ENCODE measurements at places on chromosomes 13 and 19.

DNA sequence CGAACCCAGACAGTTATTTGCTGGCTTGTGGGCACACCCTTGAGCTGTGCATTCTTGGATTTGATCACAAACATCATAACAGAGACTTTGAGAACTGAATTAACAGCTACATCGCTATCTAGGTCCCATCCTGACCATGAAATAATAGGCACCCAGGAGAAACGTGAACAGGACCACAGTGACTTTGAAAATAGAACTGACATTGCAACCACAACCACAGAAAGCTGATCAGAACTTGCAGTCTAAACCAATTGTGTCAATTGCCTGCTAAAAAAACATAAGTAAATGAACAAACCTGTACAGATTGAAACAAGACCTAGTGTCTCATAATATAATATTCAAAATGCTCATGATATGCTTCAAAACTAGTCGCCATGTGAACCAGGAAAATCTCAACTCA lies 18.3 kb upstream of the KATNAL1 start:
- DNase-seq: no peak

- DNase-seq: peak; percentile 90
These were observed at the start of gene MTMR6 for GRCh38 chr13:25286969-25287961. Gene MTMR6, minus strand, starts transcription at chr13:25287488. Its CDS starts 241 bp downstream, at chr13:25287247.

DNA sequence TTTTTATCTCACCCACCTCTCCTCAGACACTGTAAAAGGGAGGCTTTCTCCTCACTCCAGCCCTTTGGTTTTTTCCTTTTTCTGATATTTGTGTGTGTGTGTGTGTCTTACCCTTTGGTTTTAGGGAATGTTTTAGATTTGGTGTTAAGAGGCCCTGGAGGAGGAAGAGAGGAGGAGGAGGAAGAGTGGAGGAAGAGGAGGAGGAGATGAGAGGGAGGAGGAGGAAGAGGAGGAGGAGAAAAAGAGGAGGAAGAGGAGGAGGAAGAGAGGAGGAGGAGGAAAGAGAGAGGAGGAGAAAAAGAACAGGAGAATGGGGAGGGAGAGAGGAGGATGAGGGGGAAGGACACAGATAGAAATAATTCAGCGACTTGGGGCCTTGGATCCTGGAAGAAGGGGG lies 10.5 kb downstream of the KLHL26 start:
- no peak for DNase-seq

GRCh38 chr13:113491418-113491883 lies 940 bp upstream of the DCUN1D2 start:
- DNase-seq: no peak

GRCh38 chr19:30631033-30631370 lies 258.8 kb downstream of the ZNF536 start:
- DNase-seq: no peak

- DNase-seq: no peak
These were observed 3.7 kb upstream of the CADM4 start for GRCh38 chr19:43643326-43643725.

DNA sequence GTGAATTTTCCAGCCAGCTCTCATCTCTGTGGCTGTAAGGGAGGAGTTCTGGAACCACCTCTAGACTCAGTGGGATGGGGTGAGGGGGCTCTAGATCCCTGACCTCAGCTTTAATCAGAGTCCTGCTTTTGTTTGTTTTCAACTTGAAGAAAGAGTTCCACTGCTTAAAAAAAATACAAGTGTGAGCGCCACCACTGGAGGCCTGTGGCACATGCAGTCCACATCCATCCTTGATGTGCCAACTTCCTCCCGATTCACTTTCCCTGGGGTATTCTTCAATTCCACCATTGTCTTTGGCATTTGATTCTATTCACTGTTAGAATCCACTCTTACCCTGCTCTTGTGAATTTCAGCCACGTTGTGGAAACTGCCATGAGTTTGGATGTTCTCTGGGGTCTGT lies 62.4 kb upstream of the GJB6 start:
- no peak for DNase-seq

- no peak for DNase-seq
These were observed 212.8 kb downstream of the FGF9 start for GRCh38 chr13:21883713-21884112.

DNA sequence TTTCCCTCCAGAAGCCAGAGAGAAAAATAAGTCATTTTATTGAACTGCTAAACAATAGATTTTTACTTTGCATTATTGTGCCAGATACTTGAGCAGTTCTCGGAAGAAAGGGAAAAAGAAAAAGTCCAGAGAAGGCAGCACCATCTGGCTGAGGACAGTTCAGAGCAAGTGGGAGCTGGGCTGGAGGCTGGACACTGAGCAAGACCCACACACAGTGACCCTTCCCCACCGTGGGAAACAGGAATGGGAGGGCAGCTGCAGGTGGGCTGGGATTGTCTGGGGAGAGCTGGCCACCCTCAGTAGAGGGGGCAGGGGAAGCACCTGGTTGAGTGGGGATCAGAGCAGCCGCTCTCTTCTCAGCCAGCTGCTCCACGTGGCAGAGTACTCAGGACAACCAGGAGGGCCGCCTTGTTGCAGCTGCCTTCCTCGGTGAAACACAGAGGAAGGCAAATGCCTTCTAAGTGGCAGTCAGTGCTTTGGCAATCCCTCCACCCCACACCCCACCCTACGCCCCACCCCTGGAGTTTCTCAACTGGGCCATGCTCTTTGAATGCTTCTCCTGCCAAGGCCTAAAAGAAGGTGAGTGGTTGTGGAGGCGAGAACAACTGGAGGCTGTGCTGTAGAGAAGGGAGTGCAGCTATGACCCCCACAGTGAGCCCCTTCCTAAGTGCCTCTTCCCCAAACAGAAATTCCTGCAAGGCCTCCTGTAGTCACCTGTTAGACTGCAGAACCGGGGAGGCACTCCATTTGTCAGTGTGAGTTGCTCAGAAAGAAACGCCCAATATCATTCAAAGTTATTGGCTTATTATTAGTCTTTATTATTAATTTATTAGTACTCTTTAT lies 179.3 kb downstream of the ZIC5 start:
- DNase-seq: no peak

All from effector CD8-positive, alpha-beta T cell (primary cell).